ENCODE measurements at places on chromosomes 4 and X.

GRCh38 chrX:107686792-107687191, 58.5 kb downstream of the PRPS1 start:
- DNase-seq = no peak

DNA sequence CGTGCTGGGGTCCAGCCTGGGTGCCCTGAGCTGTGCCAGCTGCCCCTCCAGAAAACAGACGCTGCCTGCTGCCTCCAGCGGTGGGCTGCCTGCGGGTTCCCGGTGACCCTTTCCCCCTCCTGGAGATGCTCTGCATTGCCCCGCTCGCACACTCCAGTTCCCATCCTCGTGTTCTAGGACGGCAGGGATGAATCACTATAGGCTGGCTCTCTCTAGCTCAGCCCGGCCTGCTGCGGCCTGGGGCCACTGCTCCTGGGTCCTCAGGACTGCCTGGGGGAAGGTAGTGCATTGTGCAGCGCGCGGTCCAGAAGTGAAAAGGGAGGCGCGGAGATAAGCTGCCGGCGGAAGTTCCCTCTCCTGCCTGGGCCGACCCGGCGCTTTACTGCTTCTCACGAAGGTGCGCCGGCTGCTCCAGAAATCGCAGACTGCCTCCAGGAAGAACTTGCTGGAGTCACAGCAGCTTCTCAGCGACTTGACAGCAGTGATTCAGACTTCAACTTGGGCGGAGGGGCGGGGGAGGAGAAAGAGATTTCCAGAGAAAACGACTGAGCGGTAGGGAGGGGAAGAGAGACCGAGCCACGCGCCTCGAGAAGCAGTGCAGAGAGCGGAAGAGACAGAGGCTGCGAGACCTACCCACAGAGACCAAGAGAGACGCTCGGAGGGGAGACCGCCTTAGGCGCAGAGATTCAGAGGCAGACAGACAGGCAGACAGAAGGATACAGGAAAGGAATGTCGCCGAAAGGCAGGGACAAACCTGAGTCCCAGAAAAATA, 6.7 kb upstream of the MSX1 start:
- peak; percentile 44 for DNase-seq

- DNase-seq = no peak
Observed at GRCh38 chr4:1383728-1384591, 22.3 kb downstream of the NKX1-1 start.

- DNase-seq = no peak
Observed at GRCh38 chrX:39450234-39450977, 647.4 kb downstream of the BCOR start.

GRCh38 chrX:109728173-109728535, 4.9 kb downstream of the ACSL4 start:
- DNase-seq = no peak

DNA sequence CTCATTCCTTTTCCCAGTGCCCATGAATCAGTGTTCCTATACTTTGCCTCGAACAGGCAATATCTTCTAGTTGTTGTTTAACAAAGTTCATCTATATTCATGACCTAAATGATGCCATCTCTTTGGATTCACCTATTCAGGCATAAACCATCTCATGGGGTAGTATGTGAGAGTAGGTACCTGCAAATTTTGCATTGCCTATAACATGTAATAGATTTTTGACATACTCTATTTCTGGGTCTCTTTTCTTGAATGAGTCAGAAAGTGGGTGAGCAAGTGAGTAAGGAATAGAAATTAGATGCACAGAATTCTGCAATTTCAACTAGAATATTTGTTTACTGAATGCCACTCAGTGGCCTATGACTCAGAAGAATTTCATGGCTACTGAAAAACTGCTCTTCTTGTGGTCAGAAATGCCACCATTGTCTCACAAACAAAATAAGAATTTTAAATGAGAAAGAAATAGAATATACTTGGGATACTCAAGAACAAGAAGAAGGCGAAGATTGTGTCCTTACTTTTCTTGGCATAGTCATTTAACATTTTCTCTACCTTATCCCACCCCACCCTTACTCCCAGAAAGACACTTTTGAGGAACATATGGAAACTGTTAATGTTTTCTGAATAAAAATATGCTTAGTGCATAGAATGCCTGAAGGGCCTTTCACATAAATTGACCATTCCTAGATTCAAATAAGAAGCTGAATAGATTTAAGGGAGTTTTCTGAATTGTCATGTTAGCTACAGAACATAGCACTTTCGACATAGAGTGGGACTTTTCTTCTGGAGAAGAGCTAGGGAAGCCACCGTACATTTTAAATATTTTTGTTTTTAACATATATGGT, 86.8 kb downstream of the HHIP start:
- no peak for DNase-seq

- peak; percentile 12 for DNase-seq
Observed at GRCh38 chrX:76454456-76454927, 27.0 kb downstream of the MAGEE1 start.

- DNase-seq = no peak
Observed at GRCh38 chr4:147345662-147346061, 135.2 kb upstream of the EDNRA start.

- DNase-seq = no peak
Observed at GRCh38 chr4:47863486-47863885, 25.6 kb upstream of the CORIN start.

DNA sequence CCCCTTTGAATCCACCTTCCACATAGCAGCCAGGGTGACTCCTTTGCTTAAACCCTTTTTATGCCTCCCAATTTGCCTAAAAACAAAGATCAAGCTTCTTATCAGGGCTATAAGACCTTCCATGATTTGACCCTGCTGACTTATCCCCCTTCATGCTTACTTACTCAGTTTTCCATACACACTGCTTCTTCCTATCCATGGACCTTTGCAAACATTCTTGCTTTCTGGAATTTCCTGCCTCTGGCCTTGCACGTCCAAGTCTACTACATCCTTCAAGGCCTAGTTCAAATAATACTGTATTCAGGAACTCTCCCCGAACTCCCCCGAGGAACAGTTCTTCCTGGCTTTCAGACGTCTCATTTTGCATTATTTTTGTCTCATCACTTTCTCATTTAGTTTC, 31.8 kb downstream of the RAP2C start:
- no peak for DNase-seq

GRCh38 chr4:13328591-13328990, 155.5 kb downstream of the RAB28 start:
- DNase-seq = no peak

GRCh38 chrX:151363316-151363715, 33.7 kb upstream of the VMA21 start:
- DNase-seq = no peak

DNA sequence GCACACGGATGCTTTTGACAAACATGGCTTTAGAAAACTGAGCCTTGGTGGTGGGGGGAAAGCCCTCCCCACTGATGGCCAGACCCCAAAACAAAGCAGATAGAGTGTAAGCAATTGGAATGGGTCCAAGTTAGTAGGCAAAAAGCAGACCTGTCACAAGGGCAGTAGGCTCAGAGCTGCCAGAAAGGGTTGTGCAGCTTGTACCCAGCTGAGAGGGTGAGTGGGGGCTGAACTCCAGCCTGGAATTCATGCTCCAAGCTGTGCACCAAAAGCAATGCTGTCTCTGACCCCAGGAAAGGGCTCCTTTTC, 101.1 kb upstream of the TEX13D start:
- DNase-seq = no peak

DNA sequence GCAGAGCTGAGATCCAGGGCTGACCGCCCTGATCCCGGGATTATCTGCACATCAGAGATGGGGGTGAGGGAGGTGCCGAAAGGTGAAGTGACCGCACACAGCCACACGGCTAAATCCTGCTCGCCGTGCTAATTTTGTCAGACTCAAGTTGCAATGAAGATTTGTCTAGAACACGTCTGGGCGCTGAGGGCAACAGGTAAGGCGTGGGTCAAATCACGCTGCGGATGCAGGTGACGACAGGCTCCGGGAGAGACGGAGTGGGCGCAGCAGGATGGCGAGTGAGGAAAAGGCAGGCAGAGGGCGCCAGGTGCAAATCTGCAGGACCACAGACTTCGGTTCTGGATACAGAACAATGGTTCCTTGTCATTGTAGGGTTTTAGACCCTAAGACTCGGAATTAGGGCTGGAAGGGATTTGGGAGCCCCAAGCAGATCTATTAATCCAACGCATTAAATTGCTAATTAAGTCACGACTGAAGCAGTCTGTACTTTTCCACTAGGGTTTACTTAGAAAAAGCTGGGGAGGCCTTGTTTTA, 1.9 kb upstream of the TBC1D14 start:
- peak; percentile 39 for DNase-seq

Data from tongue (tissue), 3 donors.